GM12892 (cell line): ENCODE measurements at places on chromosomes 11 and 22.

DNA sequence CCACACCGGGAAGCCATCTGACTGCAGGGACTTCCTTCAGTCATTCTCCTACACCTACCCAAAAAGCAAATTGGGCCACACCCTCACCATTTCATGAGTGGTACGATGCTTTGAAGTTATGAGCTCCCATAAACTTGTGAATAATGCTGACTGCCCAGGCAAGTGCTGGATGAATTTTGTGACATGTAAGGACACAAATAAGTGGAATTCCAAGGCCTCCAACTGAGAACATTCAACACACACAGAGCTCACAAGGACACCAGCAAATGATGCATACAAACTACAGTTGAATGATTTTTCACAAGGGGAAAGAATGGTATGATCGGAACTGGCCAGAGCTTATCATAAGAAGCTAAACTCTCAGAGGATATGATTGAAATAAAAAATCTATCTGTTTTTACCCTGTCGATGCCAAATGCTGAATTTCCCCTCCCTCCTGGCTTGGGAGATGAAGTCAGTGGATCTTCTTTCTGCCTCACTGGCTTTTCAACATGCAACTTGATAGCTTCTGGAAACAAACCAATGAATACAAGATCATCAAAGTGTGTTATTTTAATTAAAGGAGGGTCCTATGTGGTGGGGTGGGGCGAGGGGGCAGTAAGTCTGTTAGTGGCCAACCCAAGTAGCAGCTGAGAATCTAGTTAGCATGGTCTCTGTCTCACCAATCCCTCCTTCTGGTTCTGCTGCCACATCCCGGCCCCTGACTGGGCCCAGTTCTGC lies 123.8 kb downstream of the WT1 start:
- DNase-seq = no peak

DNA sequence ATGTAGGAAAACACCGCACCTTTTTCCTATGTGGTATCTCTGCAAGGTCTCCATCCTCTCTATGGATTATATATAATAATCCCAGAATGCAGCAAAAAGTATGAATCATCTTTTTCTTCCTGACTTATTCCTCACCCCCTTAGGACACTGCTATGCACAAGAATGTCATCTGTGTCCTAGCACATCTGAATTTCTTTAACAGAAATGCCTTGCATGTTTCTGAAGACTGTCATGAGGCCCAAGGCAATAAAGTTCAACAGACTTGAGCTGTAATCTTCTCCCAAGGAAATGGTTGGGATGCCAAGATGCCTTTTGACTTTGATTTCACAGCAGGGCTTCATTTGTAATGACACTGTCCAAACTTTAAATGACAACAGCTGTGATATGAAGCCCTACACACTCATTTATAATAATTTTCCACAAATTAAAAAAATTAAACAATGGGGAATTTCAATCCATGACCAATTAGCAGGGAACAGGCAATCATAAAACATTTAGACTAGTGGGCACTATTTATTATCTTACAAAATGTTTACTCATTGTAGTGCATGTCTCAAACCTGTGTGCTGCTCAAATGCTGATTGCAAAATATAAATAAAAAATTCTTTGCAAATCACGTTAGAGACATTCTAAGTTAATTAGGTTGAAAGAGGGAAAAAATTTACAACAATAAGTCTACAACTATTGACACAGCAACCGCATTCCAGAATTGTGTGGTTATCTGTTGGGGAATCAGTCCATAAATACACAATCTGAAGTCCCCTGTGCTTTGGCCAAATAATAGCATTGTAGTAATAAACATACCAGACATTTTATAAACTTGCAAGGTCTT lies 242.3 kb downstream of the SWAP70 start:
- DNase-seq = no peak

DNA sequence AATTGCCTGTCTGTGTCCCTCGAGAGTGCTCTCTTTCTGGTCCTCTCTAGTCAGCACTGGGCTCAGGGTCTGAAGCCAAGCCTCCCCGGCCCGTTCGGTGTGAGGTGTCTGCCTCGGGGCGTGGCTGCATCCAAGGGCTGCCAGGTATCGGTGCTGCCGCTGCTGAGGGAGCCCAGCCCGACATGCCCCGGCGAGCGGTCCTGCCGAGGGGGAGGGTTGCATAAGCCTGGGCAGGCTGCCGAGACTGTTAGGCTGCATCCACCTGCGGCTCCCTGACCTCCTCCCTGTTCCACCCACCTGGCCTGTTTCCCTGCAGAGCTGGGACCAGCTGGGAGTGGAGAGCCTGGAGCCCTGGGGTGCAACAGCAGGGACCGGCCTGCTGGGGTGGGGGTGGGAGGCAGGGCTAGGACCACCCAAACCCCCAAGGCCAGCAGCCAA lies 6.3 kb downstream of the OVOL1 start:
- DNase-seq = no peak

- no peak for DNase-seq
Measured at GRCh38 chr22:49215840-49216239, 611.8 kb downstream of the BRD1 start.

- no peak for DNase-seq
Measured at GRCh38 chr11:5283086-5283485, 13.3 kb upstream of the HBE1 start.

GRCh38 chr22:48702573-48703264 lies 1125.0 kb downstream of the BRD1 start:
- no peak for DNase-seq

- DNase-seq = no peak
Measured at GRCh38 chr11:19092850-19093249, 24.1 kb upstream of the ZDHHC13 start.

DNA sequence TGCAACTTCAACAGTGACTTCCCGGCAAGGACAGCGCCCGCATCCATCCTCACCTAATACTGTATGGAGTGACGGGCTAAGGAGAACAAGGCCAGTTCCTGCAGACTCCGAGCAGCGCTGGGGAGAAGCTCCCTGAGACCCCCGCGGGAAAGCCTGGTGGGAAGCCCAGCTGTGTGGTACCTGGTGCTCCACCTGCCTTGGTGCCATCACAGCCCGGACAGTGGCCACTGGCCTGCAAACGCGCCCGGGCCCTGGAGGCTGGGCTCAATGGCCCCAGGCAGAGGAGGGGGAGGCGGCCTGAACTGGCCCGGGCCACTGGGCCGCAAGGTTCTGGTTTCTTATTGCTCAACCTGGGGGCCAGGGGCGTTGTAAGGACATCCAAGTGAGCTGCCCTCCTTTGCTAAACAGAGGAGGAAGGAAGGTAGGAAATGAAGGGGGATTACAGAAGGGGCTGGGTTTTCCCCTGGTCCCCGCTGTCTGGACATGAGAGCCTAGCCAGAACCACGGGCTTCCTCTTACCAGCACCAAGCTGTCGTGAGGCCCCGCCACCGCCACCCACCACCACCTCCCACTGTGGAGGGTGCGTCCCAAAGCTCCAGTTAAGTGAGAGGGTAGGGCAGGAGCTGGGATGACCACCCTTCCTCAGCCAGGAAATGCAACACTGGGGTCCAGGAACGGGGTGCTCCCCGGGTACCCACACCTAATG lies 8.5 kb upstream of the CDC42BPG start:
- no peak for DNase-seq

- no peak for DNase-seq
Measured at GRCh38 chr22:24994070-24994763, 41.7 kb downstream of the KIAA1671 start.

- no peak for DNase-seq
Measured at GRCh38 chr11:32094923-32095322, 4.0 kb downstream of the RCN1 start.

- no peak for DNase-seq
Measured at GRCh38 chr11:4578624-4579023, 2.9 kb upstream of the OR52I2 start.

- DNase-seq = no peak
Measured at GRCh38 chr11:112689851-112690250, 271.4 kb upstream of the NCAM1 start.

DNA sequence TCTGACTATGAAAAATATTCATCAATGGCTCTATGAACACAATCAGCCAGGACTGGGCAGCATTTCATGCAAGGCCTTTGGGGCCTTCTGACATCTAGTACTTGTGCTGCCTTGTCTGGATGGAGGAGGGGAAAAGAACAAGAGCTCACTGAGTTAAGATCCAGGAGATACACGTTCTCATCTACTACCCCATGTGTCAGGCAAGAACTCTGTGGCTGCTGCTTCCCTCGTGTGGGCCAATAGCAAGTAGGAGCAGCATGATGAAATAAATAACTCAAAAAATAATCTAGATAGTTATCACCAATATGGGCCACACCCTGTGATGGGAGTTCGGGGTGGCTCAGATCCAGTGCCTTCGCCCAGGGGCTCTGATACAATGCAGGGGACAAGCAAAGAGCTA lies 7.3 kb downstream of the KCNE3 start:
- DNase-seq = no peak

GRCh38 chr22:20966883-20967696 lies at the start of gene AIFM3:
Gene AIFM3, plus strand, starts transcription at chr22:20967255. Its CDS starts 690 bp downstream, at chr22:20967945.
- DNase-seq = no peak

DNA sequence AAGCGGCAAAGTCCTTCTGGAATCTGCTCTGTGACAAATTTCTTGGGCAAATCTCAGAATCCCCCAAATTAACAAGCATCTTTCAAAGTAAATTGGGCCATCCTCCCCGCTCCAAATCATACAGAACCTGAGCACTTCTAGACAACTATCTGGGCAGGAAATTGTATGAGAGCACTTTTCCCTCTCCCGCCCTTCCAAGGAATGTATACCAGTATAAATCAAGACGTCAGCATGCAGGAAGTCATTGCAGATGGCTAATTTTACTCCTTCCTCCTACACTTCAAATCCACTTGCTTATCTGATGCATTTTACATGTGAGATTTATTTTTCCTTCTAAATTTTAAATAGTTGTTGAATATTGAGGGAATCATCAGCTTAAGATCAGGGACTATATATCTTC lies 52.1 kb downstream of the NTM start:
- DNase-seq = no peak

- no peak for DNase-seq
Measured at GRCh38 chr11:114880442-114880841, 202.1 kb downstream of the NXPE2 start.

DNA sequence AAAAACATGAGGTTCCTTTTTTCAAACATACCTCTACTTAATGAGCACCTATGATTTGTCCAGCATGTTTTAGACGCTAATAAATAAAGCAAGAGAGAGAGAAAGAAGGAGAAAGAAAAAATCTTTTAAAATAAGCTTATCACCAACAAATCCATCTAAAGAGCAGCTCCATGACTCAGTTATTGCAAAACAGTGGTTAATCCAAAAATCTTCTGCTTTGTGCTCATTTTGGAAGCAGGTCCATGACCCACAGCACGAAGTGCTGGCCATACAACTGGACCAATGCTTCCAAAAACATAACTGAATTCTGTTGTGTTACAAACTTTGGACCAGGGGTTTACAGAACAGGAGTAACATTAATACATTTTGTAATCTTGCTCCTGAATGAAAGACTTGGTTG lies 696.6 kb downstream of the KCNA4 start:
- DNase-seq = no peak

DNA sequence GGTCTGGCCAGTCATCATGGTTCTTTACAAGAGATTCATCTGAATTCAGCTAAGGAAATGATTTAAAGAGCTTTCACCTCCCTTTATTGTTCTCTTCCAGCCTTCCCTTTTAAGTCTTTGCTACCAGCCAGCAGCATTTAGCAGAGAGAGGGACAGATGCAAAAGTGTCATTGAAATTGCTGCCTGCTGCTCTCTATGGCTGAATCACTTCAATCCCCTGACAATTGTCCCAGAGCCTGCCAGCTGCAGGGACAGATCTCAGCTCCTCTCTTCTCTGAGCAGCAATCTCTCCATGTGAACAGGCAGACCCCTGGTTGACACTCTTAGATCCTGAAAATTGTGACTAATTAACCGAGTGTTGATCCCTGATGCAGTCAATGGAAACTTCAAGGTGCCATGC lies 816.9 kb upstream of the CCDC90B start:
- no peak for DNase-seq

DNA sequence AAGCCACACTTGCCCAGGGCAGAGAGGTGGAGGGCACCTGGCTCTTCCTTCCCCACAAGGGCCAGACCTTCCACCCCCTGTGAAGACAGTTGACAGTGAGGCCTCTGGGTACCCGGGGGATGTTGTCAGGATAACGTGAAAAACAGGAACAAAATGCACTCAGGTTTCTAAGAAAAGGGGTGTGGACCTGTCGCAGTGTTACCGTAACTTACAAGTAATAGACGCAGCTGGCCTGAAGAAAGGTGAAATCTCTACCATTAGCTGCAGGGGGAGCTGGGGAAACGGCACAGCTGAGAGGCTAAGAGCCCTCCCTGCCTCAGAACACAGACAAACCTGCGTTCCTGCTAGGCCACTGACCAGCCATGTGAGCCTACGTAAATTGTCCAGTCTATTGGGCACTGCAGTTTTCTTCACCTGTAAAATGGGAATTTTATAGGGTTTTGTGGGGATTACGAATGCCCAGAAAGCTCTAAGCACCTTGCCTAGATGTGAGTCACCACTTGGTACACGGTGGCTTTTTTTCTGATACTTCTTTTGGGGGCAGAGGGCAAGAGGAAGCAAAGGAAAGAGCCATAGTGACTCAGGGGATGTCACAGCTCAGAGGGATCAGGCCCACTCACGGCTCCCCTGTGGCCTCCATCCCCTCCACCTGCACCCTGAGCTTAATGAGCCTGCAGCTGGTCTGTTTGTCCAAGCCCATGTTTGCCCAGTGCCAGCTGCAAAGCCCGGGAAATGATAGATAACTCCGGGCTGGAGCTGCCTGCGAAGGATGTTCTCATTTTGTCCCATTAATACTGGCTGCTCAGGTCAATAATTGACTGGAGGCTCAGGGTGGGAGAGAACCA lies 18.4 kb upstream of the CABP7 start:
- no peak for DNase-seq

GRCh38 chr22:29151316-29151715 lies 54.4 kb upstream of the EMID1 start:
- DNase-seq = no peak

DNA sequence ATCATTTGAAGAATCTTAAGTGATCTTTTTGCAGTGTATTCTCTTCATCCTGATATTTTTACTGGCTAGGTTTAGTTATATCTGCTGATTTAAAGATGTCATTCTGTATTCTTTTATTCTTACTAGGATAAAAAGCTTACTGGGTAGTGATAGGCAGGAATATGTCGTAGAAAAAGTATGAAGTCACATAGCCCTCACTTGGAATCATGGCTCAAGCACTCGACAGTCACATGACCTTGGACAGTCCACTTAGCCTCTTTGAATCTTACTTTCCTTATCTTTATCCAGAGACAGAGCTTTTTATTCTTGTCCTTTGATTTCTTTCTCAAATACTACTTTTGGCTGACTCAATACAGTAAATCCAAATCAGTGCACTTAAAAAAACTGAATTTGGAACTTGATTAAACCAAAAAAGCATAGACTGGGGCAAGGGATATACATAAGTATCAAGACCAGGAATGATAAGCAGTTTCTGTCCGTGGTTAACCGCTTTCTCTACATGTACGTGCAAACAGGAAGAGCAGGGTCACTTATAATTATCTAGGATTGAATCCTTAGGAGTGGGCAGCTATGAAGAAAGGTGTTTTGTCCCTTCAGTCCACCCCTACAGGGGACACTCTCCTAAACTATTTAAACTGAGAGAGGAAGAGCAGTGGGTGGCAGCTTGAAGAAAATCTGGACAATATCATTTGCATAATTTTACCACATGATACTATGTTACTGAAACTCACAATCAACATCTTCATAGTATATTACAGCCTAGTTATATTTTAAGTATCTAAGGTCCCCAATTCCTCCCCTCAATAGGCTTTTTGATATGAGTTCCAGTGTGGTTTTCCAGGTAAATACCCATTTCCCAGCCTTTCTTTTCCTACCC lies 8.0 kb downstream of the MMP7 start:
- no peak for DNase-seq
